ENCODE measurements at places on chromosomes 1 and 21.

DNA sequence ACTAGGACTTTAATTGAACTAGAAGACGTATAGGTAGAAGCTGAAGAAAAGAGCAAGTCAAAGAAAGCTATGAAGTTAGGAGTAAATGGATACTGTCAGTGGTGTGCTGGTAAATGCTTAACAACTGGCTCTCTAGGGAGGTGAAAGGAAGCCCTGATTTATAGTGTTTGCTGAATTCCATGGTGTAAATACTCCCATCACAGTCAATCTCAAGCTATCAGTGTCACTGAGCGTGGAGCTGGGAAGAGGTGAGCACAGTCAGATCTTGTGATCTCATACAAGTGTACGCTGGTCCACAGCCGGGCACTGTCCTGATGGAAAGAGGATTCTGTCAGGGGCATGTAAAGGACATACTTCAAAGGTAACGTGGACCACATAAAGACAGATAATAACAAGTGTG lies 28.3 kb downstream of the ELAPOR1 start:
- no peak for DNase-seq

GRCh38 chr1:113219377-113219776 lies 146.4 kb downstream of the LRIG2 start:
- DNase-seq, result no peak

DNA sequence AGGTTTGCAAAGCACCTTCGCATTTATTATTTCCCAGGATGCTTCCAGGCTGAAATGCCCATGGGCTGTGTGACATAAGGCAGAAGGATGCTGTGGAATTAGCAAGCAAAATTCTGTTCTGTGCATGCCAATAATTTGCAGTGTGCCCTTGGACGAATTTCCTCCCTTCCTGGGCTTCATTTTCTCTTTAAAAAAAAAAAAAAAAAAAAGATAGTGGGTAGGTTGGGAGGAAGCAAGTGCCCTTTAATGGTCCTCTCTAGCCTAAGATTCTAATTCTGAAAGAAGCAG lies 2.5 kb upstream of the ID3 start:
- peak; percentile 78 for DNase-seq

- no peak for DNase-seq
These were observed 53.2 kb downstream of the SAMSN1 start for GRCh38 chr21:14492931-14493330.

DNA sequence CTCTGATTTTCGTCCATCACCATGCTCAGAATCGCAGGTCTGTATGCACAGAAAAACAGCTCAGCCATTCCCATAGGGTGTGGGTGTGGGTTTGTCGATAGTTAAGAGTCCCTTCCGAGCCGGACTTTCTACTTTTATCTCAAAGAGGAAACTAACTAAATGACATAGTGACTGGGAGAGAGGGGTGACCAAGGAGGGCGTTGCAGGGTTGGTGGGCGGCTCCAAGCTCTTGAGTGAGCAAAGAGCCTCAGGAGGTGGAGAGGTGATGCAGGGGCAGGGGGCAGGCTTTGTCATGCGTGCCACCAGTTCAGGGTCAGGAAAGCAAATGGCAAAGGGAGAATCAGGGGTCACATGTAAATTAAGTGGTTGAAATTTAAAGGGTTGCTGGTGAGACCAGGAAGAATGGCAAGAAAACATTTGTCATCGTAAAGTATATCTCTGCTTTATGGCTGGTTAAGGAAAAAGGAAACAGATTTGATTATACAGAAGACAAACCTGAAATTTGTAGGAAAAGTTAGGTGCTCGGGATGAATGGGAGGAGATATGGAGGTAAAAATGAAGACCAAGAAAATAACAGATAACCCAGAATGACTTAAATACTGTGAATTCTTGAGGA lies 249.0 kb downstream of the SETD4 start:
- no peak for DNase-seq
